Stimulated activated CD8-positive, alpha-beta memory T cell treated with anti-CD3 and anti-CD28 coated beads, Interleukin-7, amount 100 ng/mL, for 4 hours (primary cell): ENCODE measurements at places on chromosomes 11 and 22.

DNA sequence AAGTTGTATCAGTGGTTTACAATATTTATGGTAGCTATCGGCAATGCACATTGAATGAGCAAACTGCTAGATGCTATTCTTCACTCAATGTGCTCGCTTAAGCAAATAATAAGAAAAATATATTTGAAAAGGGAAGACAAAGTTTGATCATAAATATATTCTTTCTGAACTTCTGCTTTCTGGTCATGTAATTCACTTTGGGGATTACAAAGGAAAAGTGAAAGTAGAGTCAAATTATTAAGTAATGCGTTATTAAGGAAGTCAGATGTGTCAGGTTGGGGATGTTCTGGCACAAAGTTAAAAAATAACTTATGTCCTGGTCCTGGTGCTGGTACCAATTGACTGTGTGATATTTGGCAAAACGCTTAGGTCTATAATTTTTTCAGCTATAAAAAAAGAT is 98.0 kb upstream of the TRIM77 start:
- no peak for DNase-seq

DNA sequence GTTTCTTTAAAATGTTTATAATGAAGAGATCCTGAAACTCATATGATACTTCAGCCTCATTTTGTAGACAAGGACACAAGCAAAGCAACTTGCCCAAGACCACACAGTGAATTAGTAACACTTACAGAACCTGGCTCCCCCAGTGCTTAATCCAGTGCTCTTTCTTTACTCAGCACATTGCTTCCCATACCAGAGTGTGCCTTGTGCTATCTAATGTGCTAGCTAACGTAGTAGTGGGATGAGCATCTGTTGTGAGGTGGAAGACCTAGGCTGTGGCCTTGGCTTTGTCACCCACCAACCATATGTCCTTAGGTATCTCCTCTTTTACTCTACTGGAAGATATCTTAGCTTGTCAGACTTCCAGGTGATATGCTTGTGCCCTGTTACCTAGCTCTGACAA is 5.1 kb downstream of the SPCS2 start:
- DNase-seq: no peak

- DNase-seq: peak; percentile 43
Measured at GRCh38 chr11:3984896-3985295, 109.7 kb upstream of the RRM1 start.

DNA sequence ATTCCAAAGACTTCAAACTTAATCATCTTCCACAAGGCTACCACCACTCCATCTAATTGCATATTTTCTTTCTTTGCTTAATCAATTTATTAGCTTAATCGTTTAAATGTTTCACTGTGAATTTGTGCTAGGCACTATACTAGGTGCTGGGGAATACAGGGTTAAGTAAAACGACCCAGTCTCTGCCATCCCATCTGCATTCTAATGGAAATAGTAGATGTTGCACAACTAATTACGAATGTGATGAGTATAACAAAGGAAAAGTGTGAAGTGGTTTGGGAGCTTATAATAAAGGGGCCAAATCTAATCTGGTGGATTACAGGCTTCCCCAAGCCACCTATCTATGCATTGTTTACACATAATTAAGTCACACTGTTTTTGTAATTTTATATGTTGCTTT is 147.1 kb downstream of the FAM181B start:
- DNase-seq: no peak

GRCh38 chr22:17639247-17639741 is 737 bp downstream of the BCL2L13 start:
- DNase-seq: no peak

DNA sequence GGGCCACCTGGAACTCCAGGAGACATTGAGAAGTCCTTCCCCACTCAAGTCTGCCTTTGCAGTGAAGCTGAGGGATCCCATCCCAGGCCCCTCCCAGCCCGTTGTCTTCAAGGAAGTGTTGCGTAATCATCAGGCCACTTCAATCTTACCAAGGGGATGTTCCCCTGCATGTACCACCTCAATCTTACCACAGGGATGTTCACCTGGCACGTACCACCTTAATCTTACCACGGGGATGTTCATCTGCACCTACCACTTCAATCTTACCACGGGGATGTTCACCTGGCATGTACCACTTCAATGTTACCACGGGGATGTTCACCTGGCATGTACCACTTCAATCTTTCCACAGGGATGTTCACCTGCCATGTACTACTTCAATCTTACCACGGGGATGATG is 108.0 kb upstream of the SYN3 start:
- DNase-seq: no peak

DNA sequence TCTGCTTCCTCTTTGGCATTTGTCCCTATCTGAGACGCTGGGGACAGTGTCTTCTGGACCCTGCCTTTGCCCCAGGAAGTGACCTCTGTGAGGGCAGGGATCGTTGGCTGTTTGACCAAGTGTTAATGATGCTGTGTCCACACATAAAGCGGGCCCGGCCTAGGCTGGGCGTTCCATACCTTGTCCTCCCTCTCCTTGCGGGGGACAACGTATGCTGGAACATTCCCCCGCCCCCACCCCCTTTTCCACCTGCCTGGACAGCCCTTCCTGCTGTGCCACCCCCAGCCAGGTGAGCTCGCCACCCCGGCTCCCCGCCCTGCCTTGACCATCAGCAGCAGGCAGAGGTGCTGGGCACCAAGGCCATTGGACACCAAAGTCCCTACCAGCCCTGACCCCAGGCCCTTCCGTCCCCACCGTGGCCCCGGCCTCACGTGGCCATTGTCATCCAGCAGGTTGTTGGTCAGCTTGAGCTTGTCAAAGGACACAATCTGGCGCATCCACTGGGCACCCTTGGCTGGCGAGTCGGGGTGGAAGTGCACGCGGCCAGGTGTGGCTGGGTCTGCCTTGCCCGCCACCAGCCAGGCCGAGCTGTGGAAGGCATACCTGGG is 4.1 kb upstream of the NUDT8 start:
- no peak for DNase-seq

DNA sequence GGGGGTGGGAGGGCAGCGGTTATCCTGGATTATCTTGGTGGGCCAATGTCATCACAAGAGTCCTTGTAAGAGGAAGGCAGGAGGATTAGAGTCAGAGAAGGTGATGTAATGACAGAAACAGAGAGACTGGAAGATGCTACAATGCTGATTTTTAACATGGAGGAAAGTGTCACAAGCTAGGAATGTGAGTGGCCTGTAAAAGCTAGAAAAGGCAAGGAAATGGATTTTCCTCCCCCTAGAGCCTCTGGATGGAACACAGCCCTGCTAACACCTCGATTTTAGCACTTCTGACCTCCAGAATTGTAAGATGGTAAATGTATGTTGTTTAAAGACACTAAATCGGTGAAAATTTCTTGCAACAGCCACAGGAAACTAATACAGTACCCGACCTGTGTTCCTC is 109.3 kb downstream of the MN1 start:
- no peak for DNase-seq

DNA sequence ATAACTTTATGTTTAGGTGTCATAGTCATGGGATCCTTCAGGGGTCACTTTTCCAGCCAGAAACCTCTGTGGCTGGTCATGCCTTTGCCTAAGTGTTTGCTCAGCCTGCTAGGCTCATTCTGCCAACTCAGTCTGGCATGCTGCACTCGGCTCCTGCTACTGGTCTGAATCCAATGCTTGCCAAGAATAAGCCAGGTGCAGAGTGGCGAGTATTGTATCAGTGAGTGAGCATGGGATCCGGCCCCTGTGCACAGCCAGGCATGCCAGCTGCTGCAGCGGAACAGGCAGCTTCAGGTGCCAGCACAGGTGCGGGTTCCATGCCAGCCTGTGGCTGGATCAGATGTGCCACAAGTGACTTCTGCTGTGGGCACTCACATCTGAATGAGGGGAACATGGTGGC is 1269.3 kb upstream of the CNTN5 start:
- DNase-seq: no peak

- peak; percentile 27 for DNase-seq
Measured at GRCh38 chr11:75328426-75329277, 22.8 kb downstream of the ARRB1 start.

- DNase-seq: no peak
Measured at GRCh38 chr11:12199231-12199948, 89.0 kb downstream of the MICAL2 start.

DNA sequence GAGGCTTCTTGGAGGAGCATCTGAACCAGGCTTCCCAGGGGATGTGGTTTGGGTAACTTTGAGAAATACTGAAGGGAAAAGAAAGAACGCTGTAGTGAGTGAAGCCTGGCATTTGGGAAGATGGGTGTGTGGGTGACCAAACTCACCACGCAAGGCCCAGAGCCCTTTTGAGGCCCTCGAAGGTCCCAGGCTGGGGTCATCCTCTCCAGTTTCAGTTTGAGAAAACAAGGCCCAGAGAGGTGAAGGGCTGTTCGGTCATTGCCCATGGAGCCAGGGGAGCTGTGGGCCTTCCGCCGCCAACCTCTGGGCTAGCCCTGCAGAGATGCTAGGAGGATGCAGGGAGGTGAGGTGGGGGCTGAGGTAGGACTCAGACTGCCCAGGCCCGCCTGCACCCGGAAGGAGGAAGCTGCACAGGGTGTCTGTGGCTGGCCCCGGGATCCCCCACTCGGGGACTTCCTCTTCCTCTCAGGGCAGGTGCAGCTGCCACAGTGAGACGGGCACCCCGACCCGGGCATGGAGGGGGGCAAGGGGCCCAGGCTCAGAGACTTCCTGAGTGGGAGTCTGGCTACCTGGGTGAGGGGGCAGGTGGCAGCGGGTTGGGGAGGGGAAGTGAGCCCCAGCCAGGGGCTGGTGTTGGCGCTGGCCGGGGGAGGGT is at the start of gene CCDC88B:
CCDC88B (plus strand) TSS at position 451 of the 655 bp plus-strand sequence; CDS start at position 514, 63 bp downstream.
- peak; percentile 65 for DNase-seq

DNA sequence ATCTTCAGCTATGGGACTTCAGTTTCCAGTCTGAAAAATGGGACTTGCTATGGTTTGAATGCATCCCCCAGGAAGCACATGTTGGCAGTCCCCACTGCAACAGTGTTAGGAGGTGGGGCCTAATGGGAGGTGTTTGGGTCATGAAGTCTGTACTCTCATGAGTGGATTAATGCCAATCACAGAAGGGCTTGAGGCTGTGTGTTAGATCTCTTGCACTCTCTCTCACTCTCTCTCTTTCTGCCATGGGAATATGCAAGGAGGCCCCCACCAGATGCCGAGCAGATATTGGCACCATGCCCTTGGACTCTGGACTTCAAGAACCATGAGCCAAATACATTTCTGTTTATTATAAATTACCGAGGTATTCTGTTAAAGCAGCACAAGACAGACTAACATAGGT is 7.8 kb upstream of the AP1B1 start:
- DNase-seq: no peak

- no peak for DNase-seq
Measured at GRCh38 chr11:73465023-73465675, 89.0 kb downstream of the RELT start.

DNA sequence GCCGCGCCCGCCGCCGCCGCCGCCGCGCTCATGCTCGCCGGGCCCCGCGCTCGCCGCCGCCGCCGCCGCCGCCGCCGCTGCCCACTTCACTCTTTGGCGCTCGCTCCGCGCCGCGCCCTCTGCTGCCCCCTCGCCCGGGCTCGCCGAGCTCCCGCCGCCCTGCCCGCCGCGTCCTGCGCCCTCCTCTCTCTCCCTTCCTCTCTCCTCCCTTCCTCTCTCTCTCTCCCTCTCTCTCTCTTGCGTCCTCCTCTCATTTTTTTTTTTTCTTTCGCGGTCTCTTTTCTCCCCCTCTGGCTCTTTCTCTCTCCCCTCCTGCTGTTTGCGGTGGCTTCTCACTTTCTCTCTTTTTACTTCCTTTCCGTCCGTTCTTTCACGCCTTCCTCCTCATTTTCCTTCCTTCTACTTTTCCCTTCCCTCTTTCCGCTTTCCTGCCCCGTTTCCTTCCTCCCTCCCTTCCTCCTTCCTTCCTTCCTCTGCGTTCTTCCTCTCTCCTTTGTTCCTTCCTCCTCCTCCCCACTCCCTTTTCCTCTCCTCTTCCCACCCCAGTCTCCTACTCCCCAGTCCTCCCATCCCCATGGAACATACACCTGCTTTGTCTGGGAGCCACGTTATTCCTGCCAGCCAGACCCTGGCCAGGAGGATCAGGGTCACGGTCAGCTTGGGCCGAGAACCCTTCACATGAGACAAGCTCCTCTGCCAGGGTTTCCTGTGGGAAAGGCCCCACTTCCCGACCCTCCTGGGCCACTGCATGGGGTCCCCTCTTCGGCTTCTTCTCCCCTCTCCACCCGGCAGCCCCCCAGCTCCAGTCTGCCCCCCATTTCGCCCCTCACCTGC is 19.3 kb upstream of the SHISAL1 start:
- DNase-seq: no peak

- DNase-seq: no peak
Measured at GRCh38 chr22:31812977-31813605, 59.3 kb downstream of the DEPDC5 start.

DNA sequence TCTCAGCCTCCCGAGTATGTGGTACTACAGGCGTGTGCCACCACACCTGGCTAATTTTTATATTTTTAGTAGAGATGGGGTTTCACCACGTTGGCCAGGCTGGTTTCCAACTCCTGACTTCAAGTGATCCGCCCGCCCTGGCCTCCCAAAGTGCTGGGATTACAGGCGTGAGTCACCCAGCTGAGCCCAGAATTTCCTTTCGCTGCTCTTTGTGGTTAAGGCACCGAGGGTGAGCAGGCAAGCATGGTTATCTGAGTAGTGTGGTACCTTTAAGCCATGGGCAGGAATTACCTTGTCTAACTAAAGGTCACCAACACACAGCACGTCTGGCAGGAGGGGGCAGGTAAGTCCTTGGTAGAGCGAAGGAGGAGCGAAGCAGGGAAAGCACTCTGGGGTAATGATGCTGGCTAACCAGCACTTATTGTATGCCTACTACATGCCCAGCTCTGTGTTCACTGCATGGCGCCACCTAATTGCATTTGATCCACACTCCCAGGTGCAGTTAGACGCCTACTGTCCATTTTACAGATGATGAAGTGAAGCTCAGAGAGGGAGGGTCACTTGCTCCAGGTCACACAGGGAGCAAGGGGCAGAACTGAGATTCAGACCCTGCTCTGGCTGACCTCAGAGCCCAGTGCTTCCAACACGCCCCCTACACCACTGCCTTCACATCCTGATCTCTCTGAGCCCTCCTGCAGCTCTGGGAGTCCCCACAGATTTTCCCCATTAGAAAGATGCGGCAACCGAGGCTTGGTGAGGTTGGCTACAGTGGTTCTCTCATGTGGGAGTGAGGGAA is 45.7 kb downstream of the TRIOBP start:
- no peak for DNase-seq

DNA sequence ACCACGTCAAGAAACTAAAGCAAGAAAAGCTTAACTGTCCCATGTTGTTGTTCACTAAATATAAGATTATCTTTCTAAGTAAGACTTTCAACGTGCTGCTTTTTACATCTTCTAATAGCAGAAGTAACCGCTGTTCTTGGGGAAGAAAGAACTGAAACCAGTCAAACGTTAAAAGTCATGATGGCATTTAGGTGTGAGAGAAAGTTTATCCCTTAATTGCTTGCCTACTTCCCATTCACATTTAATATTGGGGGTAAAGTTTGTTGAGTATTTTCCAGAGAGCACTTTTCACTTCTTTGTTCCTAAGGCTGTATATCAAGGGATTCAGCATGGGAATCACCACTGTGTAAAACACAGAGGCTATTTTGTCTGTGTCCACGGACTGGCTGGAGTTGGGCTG is 970 bp downstream of the OR5B21 start:
- no peak for DNase-seq

GRCh38 chr11:2522631-2523255 is 77.9 kb downstream of the KCNQ1 start:
- no peak for DNase-seq
